ENCODE measurements at places on chromosomes 4 and X.

- no peak for DNase-seq
These were observed 191.2 kb downstream of the RRAGB start for GRCh38 chrX:55908661-55909212.

- DNase-seq = no peak
These were observed 1.7 kb downstream of the ZMYM3 start for GRCh38 chrX:71252221-71252620.

DNA sequence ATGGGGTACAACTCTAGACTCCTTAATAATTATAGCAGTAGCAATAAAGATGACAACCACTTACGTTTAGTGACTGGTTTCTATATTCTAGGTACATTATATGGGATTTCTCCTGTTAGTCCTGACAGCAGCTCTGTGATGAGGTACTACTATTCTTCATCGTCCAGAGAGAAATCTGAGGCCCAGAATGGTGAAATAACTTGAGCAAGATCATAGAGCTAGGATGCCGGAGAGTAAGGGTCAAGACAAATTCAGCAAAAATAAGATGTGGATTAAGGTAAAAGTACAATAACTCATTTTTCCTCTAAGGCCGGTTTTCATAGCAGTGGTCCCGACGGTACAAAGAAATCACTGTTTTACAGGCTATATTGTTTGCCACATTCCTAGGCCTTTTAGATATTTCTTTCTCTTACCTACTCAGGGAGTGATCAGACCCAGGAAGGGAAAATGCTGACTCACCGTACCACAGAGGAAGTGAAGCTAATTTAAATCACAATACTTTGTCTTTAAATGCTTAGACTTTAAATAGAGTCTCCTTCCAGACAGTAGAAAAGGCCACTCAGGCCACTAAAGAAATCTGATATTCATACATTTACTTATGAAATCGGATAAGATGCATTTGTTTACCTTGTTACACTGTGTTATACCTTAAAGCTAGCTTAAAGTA, 2023.0 kb upstream of the AGA start:
- DNase-seq = no peak

DNA sequence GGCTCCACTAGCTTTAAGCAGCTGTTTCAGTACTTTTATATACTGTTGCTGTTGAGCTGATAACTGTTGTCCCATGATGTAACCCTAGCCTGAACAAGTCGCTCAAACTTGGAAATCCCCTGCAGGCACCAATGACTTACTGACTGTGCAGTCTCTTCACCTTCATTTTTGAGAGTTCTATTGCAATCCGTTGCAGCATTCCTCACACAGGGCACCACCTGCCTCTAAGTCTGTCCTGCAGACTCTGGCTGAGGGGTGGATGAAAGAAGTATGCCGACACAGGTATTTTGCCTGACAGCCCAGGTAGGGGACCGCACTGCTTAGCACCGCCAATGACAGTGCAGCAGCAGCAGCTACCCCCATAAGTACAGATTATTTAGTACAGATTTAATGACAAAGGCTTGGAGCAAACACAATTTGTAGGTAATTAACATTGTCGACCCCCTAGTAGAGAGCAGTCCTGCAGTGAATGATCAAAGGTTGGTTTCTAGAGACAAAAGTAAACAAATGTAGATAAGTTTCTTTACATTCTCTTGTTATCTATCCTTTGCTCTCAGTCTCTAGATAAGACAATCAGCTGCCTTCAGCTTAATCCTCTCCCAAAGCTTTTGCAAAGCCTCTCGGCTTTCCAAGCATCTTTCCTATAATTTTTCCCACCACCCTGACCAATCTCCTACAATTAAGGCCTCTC, 205.0 kb downstream of the PABPC4L start:
- no peak for DNase-seq

DNA sequence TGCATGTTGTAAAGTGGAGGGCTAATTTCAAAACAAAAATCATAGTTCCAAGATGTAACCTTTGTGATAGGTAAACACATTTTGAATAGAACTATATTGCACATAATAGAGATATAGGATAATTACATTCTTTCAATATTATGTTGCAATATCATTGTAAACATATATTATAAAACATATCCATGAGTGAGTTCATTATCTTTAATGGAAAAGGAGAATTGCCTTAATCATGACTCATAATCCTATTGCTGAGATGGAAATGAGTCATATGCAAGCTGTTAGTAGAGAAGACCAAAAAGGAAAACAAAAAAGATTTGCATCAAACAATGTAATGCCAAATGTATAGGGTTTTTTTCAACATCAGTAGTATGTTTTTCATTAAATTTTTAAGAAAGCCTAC, 73.7 kb upstream of the WDR44 start:
- DNase-seq = no peak
